ENCODE measurements at places on chromosomes 11 and 22.

GRCh38 chr11:9219572-9219971 lies 45.6 kb downstream of the DENND5A start:
- DNase-seq = no peak

DNA sequence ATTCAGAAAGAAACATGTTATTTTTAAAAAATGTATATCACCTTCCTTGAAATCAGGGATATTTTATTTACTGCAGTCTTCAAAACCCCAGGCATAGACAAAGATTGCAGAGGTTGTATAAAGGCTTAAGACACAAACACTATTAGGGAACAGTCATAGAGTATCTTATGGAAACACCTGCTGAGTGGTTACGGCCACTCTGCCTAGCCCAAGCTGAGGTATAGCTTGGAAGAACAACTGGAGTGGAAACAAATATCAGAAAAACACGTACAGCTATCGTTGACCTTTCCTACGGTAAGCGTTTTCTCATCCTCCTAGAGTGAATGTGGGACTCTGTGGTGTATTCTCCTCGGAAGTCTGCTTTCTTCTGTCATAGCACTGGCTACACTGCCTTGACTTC lies 30.4 kb upstream of the LYVE1 start:
- DNase-seq = no peak

- DNase-seq = no peak
Observed at GRCh38 chr22:46684706-46685105, 53.3 kb downstream of the CERK start.

GRCh38 chr11:396948-397548 lies 3.0 kb downstream of the PKP3 start:
- peak; percentile 67 for DNase-seq

- peak; percentile 38 for DNase-seq
Observed at GRCh38 chr11:8219257-8220021, 44.2 kb downstream of the LMO1 start.

GRCh38 chr11:117020287-117020686 lies 77.9 kb downstream of the SIK3 start:
- peak; percentile 78 for DNase-seq

DNA sequence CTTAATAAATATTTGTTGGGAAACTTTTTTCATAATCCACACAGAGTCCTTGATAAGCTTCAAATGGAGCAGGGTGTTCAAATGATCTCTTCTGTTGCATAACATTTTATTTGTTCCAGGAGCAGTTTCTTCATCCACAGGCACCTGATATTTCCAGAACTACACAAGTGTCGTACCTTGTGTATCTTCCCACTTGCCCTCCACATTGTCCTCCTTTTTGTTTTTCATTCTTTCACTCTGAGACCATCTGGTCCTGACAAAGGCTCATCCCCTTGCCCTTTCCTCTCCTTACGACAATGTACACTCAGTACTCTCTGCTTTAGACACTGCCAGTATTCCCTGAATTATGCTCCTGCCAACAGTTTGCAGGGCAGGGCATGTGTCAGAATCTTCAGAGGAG lies 5.2 kb upstream of the AMOTL1 start:
- DNase-seq = no peak

DNA sequence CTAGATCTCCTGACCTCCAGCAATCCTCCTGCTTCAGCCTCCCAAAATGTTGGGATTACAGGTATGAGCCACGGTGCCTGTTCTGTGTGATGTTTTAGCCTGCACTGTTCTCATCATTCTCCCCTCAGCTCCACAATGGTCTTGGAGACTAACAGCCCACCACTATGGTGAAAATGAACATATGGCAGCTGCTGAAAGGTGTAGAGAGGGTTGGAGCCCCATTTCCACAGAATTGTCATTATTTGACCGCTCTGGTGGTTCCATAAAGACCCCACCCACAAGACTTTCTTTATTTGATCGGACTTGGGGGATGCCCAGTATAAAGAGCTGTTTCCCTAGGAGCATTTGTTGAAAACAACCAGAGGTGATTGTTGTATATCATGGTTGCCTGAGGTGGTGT lies 67.9 kb upstream of the SEPTIN5 start:
- no peak for DNase-seq

DNA sequence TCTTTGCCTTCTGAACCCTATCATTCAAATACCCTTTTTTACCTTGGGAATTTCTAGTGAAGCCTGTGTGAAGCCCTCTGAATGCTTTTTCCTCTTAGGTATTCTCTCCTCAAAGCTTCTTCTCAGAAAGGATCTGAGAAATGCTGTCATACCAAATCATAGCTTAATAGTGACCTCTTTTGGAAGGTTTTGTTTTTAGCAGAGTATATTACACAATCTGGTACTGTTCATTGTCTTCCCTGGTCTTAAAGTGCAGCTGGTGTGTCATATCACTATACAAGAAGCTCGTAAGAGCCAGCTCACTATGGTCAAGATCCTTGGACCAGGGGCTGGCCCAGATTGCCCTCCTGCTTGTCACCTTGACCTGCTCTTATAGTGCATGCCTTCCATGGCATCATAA lies 204.4 kb upstream of the ANO5 start:
- no peak for DNase-seq

DNA sequence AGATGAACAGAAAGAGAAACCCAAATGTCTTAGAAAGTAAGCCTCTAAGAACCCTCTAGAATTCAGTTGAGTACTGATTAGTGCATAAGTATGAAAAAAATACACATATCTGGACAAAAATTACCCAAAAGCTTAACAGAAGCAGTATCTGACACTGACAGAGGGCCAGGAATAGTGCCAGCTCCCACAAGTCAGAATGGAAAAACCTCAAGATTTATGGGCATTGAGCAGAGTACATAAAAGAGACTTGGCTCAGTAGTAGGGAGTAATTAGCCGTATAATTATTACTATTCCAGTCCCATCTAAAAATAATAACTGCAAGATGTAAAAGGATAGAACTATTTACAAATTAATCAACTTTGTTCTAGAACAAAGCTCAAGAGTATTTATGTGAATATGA lies 834.5 kb downstream of the FAM181B start:
- no peak for DNase-seq

GRCh38 chr22:44201665-44202064 lies 20.9 kb downstream of the PARVG start:
- DNase-seq = no peak

DNA sequence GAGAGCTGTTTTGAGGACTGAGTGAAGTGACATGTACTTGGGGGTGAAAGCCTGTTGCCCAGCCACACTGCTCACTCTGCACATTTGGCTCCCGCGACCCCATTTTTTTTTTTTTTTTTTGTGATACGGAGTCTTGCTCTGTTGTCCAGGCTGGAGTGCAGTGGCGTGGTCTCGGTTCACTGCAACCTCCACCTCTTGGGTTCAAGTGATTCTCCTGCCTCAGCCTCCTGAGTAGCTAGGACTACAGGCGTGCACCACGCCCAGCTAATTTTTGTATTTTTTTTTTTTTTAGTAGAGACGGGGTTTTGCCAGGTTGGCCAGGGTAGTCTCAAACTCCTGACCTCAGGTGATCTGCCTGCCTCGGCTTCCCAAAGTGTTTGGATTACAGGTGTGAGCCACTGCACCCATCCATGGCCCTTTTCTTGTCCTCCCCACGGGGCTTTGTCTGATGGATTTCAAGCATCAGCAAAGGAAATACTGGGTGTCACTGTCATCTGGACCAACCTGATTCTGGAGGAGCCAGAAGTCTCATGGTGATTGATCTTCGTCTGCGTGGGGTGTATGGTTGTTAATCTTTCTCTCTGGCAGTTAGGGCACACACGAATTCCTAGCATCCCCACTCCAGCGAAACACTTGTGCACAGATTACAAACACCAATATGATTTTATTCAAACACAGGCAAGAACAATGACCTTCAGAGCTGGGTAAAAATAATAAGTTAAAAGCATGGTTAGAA lies 3.4 kb upstream of the UCP3 start:
- DNase-seq = no peak

- no peak for DNase-seq
Observed at GRCh38 chr11:11510939-11511338, 110.9 kb downstream of the GALNT18 start.

- no peak for DNase-seq
Observed at GRCh38 chr11:73204711-73205121, 13.4 kb upstream of the P2RY2 start.

- no peak for DNase-seq
Observed at GRCh38 chr11:131683666-131684065, 313.3 kb downstream of the NTM start.

- DNase-seq = no peak
Observed at GRCh38 chr11:12359761-12360160, 17.6 kb upstream of the PARVA start.

- peak; percentile 84 for DNase-seq
Observed at GRCh38 chr11:12717851-12718291, 43.6 kb downstream of the TEAD1 start.

- DNase-seq = no peak
Observed at GRCh38 chr11:33133761-33134160, 27.5 kb downstream of the CSTF3 start.

DNA sequence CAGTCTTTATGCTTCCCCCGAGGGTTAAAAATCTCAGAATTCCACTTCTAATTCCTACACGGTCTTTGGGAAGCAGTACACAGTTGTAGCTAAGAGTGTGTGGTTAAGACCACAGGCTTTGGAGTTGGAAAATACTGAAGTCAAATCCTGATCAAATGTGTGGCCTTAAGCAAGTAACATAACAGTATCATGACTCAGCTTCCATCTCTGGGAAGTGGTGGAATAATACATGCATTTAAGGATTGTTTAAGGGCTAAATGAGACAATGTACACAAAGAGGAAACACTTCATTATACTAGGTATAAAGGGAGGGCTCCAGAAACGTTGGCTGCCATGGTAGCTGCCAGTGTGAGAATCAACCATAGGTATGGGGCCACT lies 71.5 kb downstream of the FAT3 start:
- no peak for DNase-seq

DNA sequence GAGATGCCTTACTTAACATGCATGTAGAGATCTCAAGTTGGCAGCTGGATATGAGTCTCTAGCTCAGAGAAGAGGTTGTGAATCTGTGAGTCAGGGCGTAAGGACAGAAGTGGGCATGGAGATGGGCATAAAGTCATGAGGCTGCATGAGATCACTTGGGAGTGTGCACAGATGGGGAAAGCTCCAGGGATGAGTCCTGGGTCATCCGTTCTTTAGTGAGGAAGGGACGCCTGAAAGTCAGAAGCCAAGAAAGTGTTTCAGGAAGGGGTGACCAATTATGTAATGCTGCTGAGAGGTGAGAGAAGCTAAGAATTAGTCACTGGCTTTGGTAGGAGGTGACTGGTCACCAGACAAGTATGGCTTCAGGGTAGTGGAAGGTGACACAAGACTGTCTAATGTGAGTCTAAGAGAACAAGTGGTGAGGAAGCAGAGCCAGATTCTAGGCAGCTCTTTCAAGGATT lies 6.7 kb downstream of the ACP2 start:
- DNase-seq = no peak

GRCh38 chr22:19509923-19510322 lies 14.3 kb downstream of the CLDN5 start:
- no peak for DNase-seq

DNA sequence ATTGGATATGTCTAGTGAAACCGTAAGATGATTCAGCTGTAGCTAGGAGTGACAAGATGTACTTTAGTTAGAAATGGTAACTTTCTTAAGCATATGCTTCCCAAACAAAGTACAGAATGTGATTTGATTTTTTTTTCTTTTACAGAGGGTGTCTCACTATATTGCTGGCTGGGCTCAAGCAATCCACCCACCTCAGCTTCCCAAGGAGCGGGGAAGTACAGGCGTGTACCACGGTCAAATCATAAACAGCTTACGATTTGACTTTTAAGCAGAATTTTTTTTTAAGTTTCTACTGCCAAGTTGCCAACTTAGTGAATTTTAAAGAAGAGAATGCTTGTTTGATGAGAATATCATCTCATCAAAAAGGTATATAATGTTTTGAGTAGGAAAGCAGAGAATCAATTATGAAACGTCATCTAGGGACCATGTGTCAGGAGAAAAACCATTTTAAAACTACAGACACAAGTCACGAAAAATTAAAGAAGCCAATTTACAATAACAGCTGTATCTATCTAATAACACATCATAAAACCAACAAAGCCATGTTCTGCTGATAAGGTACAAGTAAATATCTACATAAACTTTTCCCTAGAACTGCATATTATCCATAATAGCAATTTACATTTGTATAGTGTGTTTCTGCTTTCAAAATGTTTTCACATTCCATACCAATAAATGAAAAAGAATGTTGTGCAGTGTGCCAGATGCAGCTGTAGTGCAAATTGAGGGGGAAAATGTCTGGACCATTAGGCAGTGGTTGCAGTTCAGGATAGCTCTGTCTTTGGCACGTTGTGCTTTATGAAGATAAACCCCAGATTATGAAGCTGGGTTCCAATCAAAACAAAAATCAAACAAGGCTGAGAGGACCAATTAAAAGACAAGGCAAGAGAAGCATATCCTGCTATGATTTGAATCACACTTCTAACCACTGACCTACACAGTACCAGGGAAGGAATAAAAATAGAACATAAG lies 33.7 kb upstream of the USP47 start:
- DNase-seq = no peak

GRCh38 chr11:80194625-80195024 lies 753.8 kb upstream of the TENM4 start:
- DNase-seq = no peak

DNA sequence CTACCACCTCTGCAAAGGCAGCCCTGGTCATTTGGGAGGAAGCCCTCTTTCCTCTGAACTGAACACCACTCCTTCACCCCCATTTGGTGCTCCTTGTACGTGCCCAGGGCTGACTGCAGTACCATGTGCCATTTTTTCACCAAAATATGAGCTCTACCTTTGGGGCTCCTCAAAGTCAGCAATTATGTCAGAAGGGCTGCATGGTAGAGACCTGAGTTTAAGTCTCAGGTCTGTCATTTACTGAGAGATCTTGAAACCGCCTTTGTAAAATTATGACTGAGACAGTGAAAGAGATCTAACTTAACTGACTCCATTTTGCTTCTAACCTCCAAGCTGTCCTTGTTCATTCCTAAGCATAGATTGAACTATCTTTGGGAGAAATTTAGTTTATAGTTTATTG lies 58.0 kb downstream of the THAP12 start:
- no peak for DNase-seq

- DNase-seq = no peak
Observed at GRCh38 chr11:12044799-12045198, 36.4 kb upstream of the DKK3 start.

GRCh38 chr22:36863979-36864378 lies 3.2 kb downstream of the NCF4 start:
- no peak for DNase-seq

GRCh38 chr11:112113539-112114457 lies 27.1 kb downstream of the SDHD start:
- no peak for DNase-seq

GRCh38 chr11:65410936-65411680 lies 11.5 kb upstream of the NEAT1 start:
- DNase-seq = no peak

GRCh38 chr11:17479284-17480214 lies 2.9 kb upstream of the ABCC8 start:
- no peak for DNase-seq

DNA sequence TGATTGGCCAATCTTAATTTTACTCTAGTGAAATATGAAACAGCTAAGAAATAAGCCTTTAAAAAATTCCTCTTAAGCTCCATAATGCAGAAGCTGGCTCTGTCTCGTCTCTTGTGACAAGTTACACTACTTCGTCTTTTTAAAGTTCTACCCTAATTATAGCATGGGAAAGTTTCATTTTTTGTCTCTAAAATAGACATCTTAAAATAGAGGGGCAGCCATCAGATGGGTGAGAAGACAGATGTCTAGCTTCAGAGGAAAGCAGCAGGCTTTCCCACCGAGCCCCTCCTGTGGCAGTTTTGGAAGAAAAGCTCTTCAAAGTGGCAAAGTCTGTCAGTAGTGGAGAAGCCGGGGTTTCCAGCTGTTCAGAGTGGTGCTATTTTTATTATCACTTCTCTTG lies 39.5 kb downstream of the XRRA1 start:
- DNase-seq = no peak

GRCh38 chr22:32764330-32765131 lies 37.0 kb upstream of the TIMP3 start:
- DNase-seq = no peak

Measured in activated CD8-positive, alpha-beta T cell treated with anti-CD3 and anti-CD28 coated beads for 36 hours (primary cell).